ENCODE measurements at places on chromosomes 13 and 19.

DNA sequence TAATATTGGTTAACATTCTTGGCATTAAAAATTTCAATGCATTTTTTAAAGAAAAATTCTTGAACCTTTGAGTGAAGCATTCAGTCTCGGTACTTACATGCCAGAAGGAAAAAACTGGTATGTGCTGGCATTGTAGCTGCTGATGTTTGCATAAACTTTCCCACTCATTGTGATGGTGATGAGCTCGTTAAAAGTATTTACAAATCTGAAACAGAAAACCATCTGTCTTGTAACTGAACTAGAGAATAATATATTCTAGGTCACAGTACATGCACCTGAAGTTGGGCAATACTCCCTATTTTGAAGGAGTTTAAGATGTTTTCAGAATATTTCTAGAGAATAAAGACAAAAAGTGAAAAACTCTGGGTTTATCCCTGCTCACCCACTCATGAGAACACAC is 64.1 kb downstream of the SLC15A1 start:
- DNase-seq = no peak

- no peak for DNase-seq
Measured at GRCh38 chr19:19743176-19743575, 10.3 kb upstream of the ZNF14 start.

- DNase-seq = no peak
Measured at GRCh38 chr19:16336571-16336970, 11.9 kb downstream of the KLF2 start.

DNA sequence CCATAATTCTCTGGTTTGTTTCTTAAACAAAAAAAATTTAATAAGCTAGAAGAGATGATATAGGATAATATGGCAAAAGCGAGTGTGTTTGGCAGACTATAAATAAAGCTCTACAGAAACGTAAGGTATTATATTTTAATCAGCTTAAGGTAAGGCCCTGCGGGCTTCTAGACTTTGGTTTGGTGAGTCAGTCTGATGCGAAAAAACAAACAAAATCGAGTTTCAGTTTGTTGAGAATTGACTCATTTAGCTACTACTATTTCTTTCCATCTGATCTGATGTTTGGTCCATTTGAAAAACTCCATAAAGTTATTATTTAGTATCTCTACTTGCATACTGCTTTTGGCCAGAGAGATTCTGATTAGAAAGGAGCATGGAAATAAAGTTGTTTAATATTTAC is 138.0 kb downstream of the MIPEP start:
- no peak for DNase-seq

GRCh38 chr13:100673713-100674571 is 653 bp downstream of the TMTC4 start:
- DNase-seq = peak; percentile 87

- peak; percentile 72 for DNase-seq
Measured at GRCh38 chr19:41705393-41706174, 2.8 kb upstream of the CEACAM5 start.

DNA sequence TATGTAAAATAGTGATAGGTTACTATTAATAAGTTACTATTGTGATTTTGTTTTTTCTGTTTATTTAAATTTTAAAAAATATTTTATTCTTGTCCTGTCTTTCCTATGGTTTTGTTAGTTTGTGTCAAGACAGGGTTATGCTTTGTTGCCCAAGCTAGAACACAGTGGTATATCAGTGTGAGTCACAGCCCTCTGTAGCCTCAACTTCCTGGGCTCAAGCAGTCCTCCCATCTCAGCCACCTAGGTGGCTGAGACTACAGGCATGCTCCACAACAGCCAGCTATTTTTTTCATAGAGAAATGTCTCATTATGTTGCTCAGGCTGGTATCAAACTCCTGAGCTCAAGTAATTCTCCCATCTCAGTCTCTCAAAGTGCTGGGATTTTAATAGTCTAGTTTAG is 99.5 kb downstream of the ZNF675 start:
- no peak for DNase-seq

- no peak for DNase-seq
Measured at GRCh38 chr19:4058693-4059452, 7.8 kb downstream of the ZBTB7A start.

DNA sequence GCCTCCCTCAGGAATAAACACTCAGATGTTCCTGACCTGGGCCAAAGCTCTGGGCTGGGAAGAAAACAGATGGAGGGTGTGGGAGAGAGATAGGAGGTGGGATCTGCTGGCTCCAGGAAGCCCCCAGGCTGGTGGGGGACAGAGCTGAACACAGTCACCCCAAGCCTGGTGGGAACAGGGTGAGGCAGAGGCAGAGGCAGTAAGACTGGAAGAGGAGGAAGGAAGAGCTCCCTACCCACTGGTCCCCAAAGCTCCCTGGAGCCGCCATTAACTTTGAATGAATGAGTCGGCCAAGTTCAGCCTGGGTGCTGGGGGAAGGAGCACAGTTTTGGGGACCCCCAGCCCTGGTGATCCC is 801 bp upstream of the KCNN1 start:
- DNase-seq = no peak

- DNase-seq = no peak
Measured at GRCh38 chr19:2533686-2534422, 57.9 kb downstream of the GADD45B start.

DNA sequence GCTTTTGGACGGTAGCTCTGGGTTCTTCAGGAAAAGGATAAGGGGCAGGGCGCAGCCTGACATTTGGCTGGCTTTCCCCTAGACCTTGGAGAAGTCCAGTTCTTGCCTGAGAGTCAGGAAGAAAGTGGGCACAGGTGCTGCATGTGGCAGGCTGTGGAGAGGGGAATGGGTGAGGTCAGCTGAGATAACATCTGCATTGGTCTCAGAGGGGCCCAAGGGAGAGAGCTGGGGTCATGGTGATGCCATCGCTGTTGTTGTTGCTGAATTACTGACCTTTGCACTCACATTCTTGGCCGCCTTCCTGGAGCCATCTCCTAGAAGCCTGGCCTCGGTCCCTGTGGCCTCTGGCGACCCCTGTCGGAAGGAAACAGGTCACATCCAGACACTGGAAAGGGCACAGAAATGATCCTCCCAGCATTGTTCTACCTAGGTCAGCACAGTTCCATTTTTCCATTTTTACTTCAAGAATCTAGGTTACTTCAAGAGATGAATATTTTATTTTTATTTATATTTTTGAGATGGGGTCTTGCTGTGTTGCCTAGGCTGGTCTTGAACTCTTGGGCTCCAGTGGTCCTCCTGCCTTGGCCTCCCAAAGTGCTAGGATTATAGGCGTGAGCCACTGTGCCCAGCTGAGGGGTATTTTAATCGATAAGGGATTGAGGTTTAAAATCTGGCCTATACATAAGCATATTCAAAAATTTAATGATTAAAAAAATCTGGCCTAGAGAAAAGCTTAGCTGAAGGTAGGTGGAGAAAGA is 6.5 kb upstream of the LIPE start:
- DNase-seq = peak; percentile 76

- no peak for DNase-seq
Measured at GRCh38 chr13:53240401-53241025, 211.9 kb downstream of the OLFM4 start.

DNA sequence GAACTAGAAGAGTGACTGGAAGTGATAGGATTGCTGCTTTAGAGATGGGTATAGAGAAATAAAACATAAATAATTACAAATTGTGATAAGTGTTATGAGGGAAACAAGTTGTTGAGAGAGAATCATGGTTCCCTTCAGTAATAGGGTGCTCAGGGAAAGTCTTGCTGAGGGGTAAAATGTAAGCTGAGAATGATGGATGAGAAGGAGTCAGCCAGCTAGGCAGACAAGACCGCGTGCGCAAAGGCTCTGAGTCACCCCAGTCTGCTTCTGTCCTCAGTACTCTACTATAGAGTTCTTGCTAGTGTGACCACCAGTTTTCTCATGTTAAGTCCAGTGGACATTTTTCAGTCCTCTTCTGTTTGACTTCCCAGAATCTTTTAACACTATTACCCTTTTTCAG is 39.5 kb downstream of the PCCA start:
- peak; percentile 20 for DNase-seq

DNA sequence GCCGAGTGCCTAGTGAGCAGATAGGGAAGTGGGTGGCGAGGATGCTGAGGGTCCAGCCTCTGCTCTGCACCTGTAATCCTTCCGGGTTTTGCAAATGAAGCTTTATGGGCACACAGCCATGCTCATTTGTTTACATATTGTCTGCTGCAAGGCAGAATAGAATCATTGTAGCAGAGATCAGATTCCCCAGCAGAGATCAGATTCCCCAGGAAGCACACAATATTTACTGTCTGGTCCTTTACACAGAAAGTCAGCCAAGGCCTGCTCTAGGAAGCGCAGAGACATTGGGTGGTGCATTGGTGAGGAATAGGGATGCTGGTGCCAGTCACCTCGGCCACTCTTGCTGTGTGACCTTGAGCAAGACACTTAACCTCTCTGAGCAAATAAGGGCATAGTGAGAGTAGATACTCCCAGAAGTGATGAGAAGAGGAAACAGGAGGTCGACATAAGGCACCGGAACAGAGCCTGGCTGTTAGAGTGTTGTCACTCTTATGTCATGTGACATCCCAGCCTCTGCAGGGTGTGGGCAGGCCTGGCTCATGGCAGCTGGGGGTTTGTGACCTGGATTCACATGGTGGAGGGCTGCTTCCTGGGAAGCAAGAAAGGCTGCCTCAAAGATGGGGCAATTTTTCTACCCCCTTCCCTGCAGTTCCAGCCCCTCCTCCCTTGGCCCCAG is 25.6 kb downstream of the CARM1 start:
- DNase-seq = peak; percentile 59

GRCh38 chr13:112784811-112785482 is 95.1 kb downstream of the ATP11A start:
- no peak for DNase-seq

GRCh38 chr13:33146843-33147611 is 130.8 kb downstream of the KL start:
- no peak for DNase-seq

DNA sequence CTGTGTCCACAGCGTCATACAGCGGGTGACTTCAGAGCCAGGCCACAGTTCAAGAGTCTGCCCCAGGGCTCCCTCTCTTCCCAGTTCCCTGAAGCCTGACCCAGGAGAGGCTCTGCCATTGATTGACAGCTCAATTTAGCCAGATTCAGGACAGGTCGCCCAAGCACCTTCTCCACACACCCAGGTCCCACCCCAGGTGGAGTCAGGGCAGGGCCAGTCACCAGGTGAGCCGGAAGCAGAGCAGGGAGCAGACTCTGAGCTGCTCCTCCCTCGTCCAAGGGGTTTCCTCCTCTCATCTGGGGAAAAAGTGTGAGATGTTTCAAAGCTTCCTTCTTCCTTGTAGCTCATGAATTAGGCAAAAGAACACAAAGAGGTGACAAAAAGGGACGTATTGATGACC is 5.6 kb downstream of the CEACAM7 start:
- no peak for DNase-seq

- no peak for DNase-seq
Measured at GRCh38 chr19:31943191-31943661, 402.2 kb upstream of the ZNF507 start.

DNA sequence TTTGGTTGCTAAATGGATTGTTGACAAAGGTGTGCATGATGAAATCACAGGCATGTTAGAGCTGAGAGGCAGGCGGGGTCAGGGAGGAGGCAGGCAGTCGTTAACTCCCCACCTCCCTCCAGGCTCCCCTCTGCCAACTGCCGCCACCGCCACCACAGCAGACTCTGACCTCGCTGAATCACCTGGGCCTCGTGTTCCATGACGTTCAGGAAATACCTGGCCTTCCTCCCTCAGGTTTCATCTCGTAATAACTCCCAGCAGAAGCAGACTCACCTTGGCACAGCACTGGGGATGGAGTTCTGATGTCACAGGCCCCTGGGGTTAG is 198.5 kb downstream of the KATNAL1 start:
- no peak for DNase-seq

DNA sequence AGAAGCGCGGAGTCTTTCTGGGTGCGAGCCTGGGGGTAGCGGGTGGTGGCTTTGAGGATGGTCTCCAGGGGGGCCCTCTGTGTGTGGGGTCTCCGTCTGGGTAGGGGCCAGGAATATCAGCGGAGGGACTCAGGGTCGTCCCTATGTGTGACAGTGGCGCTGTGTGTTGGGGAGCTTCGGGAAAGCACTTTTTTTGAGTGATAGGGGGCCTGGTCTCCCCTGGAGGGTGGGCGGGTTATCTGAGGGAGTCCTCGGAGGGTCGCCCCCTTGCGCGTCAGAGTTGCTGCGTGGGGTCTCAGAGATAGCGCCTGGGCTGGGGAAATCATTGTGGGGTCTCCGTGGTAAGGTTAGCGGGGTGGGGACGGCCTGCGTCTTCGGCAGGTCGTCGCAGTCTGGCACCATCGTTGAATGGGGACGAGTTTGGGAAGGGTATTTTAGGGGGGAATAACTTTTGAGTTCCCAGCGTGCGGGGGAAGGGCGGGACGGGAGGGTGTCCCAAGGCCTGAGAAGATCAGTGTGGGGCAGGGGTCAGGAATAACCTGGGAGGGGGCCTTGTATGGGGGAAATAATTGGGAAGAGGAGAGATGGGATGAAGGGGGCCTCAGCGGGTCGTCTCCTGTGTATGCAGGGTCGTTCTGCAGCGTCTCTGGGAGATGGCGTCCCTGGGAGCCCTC is 857 bp downstream of the IER2 start:
- DNase-seq = peak; percentile 52

DNA sequence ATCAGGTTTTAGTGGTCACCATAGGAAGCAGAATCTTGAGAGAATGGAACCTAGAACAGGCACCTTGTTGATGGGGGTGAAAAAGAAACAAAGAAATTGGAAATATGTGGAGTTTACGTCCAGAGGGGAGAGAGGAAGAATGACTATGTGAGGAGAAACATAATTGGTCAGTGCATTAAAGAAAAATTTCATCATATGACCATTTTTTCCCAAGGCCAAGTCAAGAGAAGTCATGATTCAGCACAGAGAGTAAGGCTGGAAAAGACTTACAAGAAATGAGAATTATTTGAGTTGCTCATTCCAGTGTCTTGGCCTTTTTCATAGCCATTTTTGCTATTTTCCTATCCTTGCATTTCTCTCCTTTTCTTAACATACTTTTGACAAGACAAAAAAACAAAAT is 421.7 kb downstream of the EFNB2 start:
- DNase-seq = no peak

GRCh38 chr19:5293612-5294378 is 46.8 kb downstream of the PTPRS start:
- DNase-seq = no peak

GRCh38 chr19:54256250-54257115 is 590 bp downstream of the LILRB5 start:
- DNase-seq = no peak

DNA sequence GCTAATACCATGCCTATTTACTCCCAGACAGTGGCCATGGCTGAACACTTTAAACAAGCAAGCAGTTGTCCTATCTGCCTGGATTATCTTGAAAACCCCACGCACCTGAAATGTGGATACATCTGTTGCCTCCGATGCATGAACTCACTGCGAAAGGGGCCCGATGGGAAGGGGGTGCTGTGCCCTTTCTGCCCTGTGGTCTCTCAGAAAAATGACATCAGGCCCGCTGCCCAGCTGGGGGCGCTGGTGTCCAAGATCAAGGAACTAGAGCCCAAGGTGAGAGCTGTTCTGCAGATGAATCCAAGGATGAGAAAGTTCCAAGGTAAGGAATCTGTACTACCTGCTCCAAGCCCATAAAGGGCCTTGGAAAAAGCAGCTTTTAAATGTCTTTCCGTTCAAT is 8.6 kb downstream of the RFPL4AL1 start:
- DNase-seq = peak; percentile 12
